Stimulated activated CD8-positive, alpha-beta memory T cell treated with anti-CD3 and anti-CD28 coated beads, Interleukin-7, amount 100 ng/mL, for 24 hours (primary cell): ENCODE measurements at places on chromosomes 1 and 21.

GRCh38 chr1:63981408-63981773 is 207.6 kb downstream of the ROR1 start:
- no peak for DNase-seq

DNA sequence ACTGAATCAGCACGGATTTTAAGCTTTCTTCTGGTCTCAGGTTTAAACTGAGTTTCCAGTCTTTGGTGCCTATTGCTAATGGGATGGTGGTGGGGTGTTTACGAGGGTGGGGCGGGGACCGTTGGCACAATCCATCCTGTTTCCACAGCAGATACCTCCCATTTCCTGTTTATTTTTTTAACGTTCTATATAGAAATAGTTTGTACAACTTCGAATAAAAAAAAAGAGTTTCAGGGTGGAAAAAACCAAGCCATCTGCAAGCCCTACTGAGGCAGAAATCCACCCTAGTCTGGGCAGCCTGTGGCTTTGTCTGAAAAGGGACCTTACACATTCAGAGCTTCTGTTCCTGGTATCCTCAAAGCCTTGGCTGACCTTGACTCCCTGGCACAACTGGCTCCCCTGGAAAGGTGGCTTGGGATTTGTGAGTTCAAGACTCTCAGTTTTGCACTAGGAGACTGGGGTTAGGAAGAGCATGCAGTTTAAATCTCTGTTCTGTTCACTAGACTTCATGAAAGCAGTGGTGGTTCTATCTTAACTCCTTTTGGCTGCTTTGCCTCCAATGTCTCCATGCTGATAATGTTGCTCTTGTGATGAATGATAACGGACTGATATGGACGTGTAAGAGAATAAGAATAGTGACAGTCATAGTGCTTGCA is 46.7 kb downstream of the VANGL2 start:
- DNase-seq: no peak

- no peak for DNase-seq
These were observed 57.7 kb upstream of the NUF2 start for GRCh38 chr1:163263818-163264655.

DNA sequence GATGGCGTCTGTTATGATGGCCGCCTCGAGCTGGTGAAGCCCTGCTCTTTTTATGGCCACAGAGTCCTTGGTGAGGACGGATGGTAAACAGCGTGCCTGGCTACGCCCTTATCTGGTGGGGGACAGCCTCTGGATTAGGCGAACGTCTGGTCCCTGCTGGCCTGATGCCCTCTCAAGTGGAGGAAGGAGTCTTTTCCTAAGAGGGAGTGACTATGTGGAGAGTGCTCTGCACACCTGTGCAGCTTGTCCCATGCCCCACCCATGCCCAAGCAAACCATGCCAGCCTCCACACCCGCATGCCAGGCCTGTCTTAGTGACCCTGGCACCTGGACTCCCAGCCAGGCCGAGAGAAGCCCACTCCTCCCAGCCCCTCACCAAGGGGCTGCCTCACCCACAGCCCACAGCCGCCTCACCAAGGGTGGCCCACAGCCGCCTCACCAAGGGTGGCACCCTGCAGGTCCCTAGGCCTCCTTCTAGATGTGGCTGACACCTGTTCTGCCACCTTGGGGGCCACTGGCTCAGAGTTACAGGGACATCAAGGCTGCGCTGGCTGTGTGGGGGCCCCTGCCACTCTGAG is 40.2 kb downstream of the WNT9A start:
- DNase-seq: no peak

GRCh38 chr1:26401891-26402290 is 8.7 kb upstream of the LIN28A start:
- no peak for DNase-seq

GRCh38 chr1:3659093-3659492 is 6.8 kb downstream of the TP73 start:
- DNase-seq: no peak

GRCh38 chr1:210043058-210043457 is 105.0 kb downstream of the SYT14 start:
- DNase-seq: no peak

GRCh38 chr1:246591047-246591446 is 24.8 kb downstream of the CNST start:
- no peak for DNase-seq

GRCh38 chr1:244672946-244673682 is 20.2 kb downstream of the DESI2 start:
- no peak for DNase-seq

DNA sequence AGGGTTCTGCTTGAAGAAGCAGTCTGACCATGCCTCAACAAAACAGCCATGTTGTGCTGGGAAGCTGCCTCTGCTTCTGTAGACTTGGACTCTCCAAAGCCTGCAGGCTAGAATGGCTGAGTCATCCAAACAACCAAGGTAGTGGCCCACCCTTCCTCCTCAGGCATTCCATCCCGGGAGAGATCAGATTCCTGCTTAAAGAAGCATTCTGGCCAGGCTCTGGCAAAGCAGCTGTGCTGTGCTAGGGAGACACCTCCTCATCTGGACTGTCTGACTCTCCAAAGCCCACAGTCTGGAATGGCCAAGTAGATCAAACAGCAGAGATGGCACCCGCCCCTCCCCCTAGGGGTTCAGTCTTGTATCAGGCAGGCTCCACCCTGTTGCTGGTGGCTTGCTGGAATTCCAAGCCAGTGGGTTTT is 38.3 kb upstream of the F3 start:
- no peak for DNase-seq
